ENCODE measurements at places on chromosomes 6 and 20.

DNA sequence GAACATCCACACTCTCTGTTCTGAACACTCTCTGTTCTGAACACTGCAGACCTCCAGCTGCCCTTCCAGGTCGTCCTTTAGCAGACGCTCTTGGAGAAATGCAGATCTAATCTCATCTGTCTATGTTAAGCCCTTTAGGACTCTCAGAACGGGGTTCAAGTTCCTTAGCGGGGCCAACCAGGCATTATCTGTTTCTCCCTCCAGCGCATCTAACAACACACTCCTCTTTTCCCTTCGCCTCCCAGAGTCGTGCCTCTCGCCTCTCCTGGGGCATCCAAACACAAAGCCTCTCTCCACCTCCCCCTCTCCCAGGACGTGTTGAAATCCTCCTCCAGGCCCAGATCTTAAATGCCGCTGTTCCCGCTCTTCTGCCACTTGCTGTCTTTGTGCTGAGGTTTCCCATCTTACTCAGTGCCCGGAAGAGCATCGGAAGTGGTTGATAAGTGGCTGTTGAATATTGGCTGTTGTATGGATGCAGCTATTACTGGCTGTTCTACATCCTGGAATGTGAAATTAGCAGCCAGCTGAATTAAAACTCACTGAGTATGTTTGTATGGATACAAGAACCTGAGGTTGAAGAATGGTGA is 108.4 kb upstream of the GGTLC1 start:
- no peak for DNase-seq

DNA sequence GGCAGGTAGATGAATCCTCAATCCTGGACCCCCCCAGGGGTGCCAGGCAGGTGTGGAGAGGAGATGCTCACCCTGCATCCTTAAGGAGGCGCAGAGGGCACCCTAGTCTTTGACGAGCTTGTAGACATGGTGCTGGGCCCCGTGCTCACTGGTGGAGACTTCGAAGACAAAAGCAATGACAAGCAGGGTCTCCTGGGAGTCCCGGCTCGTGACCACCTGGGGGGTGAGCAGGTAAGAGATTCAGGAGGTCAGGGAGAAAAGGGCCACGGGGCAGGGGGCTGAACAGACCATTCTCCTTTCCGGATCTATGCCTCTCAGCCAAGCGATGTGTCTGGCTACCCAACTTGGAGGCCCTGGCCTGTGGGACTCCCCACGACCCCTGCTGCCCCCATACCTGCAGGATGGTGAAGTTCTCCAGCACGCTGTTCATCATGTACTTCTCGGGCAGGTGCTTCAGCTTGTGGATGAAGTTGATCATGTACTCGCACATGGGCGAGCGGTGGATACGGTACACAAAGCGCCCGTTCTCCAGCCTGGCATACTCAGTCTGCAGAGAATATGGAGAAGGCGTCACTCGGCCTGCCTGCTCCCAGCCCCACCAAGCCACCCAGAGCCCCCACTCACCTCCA is 6.9 kb downstream of the RPL10A start:
- DNase-seq = no peak

- peak; percentile 30 for DNase-seq
Observed at GRCh38 chr20:760751-761417, 7.4 kb downstream of the SLC52A3 start.

- DNase-seq = no peak
Observed at GRCh38 chr6:74733830-74734620, 471.8 kb downstream of the COL12A1 start.

DNA sequence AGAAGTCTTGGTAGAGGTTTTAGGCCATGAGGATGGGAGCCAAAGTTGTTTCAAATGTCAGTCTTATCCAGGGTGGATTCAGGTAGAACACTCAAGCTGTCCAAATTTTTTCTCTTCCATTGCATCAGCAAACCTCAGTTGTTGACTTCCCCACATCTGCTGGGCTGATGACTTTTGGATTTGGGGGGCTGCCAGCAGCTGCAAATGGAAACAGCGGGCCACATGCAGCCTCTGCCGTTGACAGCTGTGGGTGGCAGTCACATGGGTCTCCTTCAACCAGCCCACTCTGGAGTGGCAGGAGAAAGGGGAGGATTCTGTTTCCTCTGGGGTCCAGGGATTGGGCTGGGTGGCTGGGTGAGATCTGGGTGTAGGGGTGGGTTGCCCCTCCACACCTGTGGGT is 5.8 kb upstream of the MLN start:
- DNase-seq = no peak

DNA sequence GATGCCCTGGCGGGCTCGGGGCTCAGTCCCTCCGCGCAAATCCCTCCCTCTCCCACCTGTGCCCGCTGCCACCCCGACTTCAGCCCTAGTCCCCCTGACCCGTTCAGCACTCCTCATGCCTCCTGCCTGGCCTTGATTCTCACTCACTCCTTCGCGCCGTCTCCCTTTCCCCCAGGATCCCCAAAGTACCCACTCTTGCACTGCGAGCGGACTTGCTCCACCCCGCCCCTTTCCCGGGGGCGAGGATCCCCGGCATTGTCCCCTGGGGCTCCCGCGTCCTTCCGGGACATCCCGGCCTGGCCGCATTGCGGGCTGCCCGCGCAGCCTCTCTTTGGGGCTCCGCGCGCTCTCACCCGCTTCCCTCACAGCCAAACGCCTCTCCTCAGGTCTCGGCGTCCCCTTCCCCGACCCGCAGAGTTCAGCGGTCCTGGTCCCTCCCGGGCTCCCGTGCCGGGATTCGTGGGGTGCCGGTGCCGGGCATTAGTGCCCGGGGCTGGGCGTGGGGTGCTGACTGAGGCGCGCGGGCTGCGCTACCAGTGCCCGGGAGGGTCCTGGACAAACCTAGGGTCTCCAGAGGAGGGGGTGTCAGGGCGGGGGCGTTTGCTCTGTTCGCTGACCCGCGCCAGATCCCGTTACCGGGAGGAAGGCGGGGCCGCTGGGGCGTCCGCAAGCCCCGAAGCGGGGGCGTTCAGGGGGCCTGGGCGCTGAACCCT is 45.5 kb upstream of the SUPT3H start:
- peak; percentile 51 for DNase-seq

GRCh38 chr6:42315991-42316970 is 98.6 kb upstream of the MRPS10 start:
- peak; percentile 27 for DNase-seq

GRCh38 chr6:79646006-79646405 is 14.9 kb downstream of the SH3BGRL2 start:
- no peak for DNase-seq

GRCh38 chr20:57791178-57791962 is 81.6 kb upstream of the PMEPA1 start:
- DNase-seq = no peak

DNA sequence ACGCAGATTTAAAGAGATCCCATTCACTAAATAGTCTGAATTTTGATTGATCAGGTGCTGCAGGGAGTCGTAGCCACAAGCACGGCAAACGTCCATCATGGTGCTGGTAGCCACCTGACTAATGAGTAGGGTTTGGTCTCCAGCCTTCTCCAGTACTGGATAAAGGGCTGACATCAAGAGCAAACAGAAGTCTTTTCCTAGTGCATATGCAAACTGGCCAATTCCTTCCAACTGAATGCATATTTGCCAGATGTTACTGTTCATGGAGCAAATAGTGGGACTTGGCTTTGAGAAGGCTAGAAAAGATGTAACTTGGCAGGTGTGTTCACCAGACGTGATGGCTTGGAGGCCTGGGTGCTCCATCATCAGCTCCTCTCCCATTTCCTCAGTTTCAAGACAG is 21.6 kb downstream of the TTI1 start:
- DNase-seq = no peak

DNA sequence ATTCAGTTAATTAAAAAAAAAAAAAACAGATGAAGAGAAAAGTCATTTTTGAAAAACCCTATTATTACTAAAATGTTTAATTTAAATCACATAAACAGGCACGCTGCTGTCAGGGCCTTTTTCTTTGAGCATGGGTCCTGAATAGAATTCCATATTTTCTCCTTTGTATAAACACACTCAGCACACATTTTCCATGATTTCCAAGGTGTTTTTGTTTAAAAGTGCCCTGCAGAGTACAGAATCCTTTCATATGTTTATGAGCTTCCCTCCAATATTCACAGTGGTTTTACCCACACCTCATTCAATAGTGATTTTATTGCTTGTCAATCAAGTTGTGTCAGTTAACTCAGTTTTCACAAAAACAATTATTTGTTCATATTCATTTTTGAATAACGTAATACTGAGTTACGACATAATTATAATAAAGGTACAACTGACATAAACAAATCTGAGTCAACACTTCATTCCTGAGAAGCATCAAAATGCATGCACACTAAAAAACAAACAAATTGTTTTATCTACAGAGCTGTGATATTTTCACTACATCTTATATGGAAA is 15.2 kb downstream of the SLC35B3 start:
- DNase-seq = no peak

DNA sequence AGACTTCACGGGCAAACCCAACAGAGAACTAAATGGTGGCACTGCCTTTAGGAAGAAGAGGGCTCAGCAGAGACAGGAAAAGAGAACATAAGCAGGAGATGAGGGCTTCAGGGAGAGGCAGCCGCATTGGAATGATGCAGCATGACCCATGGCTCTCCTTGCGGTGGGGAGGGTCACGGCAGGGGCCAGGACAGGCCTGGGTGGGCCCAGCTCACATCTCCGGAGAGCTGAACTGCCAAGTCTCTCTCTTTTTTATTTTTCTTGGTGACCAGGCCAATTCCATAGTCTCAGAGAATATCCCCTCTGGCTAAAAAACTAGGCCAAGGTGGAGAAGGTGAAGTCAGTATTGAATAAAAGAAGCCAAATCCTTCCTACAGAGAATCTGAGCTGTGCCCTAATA is 77.5 kb upstream of the TRAF3IP2 start:
- no peak for DNase-seq

DNA sequence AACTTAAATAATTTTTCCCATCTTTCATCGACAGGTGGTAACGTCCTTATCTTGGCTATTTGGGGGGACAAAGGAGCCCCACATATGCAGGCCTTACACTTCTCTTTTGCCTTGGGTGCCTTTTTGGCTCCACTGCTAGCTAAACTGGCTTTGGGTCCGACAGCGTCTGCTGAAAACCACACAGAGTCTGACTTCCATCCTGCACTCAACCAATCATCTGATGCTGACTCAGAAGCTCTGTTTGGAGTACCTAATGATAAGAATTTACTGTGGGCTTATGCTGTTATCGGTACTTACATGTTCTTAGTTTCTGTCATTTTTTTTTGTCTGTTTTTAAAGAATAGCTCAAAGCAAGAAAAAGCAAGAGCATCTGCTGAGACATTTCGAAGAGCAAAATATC is 178.5 kb downstream of the SLC16A10 start:
- no peak for DNase-seq

GRCh38 chr6:159606786-159607185 is 86.3 kb downstream of the SOD2 start:
- no peak for DNase-seq

- DNase-seq = no peak
Observed at GRCh38 chr6:72371473-72371872, 250.4 kb upstream of the KCNQ5 start.

DNA sequence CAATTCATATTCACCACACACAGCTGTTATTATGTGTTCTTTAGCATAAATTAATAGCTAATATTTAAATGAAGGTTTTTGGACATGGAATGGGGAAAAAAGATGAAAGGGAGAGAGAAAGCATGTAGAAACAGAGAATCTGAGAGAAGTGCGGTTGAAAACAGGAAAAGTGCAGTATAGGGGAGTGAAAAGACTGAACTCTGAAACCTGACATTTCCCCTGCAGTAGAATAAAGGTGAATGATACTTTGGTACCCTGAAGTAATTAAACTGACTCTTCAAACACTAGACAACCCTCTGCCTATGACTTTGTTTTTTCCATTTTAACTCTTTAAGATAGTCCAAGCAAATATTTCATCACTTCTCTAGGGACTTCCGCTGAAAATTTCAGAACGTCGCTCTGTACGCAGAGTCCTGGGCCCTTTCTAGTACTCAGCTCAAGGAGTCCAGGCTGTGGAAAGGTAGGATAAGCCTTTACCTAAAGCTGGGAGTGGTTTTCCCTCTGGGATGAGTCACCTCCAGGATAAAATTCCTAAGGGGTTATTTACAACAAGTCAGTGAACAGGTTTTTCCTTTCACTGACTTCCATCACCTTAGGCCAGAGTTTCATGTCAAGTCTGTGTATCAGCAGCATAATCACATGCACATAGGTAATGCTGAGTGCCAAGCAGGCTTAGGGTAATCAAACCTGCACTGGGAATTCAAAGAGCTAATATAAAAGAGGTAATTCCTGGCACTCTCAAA is 614.5 kb downstream of the PKHD1 start:
- DNase-seq = no peak

DNA sequence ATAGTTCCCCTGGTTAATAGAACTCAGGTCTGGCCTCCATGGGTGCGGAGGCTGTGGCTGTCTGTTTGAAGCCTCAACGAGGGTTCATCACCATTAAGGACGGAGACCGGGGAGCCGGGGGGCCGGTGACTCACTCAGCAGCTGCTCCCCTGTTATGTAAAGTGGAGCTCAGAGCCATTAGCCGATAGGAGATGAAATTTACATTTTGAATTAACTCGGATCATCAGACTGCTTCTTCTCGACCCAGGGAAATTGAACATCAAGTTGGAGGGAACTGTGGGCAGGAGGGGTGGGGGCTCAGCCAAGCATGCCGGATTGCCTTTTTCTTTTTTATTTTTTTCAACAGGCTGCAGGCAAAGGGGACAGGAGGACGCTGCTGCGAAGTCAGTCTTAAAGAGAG is 12.3 kb downstream of the PCK1 start:
- no peak for DNase-seq

- DNase-seq = no peak
Observed at GRCh38 chr20:44445742-44446710, 29.6 kb upstream of the TTPAL start.

DNA sequence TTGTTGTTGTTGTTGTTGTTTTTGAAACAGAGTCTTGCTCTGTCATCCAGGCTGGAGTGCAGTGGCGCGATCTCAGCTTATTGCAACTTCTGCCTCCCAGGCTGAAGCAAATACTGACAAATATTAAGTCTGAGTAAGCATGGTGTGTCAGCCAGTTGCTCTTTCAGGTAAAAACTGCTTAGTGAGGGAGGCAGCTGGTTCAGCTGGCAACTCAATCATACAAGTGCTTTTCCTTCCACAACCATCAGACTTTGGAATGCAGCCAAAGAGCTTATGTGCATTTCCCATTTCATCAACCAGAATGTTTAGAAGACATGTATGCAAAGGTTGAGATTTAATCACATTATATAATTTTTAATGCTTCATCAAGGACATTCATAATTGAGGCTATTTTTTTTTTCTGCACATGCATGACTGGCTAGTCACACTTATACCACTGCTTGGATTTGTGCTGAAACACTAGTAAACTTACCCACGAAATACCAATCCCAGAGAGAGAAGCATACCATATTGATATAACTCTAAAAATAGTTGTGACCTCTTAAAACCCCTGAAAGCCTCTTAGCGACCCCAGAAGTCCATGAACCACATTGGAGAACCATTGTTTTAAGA is 56.0 kb downstream of the CLIC5 start:
- no peak for DNase-seq

- DNase-seq = no peak
Observed at GRCh38 chr6:106974999-106975737, 639 bp upstream of the CD24 start.

- no peak for DNase-seq
Observed at GRCh38 chr6:81648502-81648901, 104.0 kb downstream of the TENT5A start.
